ENCODE measurements at places on chromosomes 2 and 18.

- no peak for DNase-seq
These were observed 12.4 kb downstream of the IL37 start for GRCh38 chr2:112923237-112923966.

GRCh38 chr2:666441-666840, 10.8 kb downstream of the TMEM18 start:
- no peak for DNase-seq

GRCh38 chr18:23107718-23108117, 27.6 kb upstream of the CABLES1 start:
- DNase-seq = no peak

GRCh38 chr2:50313656-50314055, 718.3 kb downstream of the NRXN1 start:
- no peak for DNase-seq

GRCh38 chr2:178870703-178871102, 63.5 kb upstream of the TTN start:
- no peak for DNase-seq

GRCh38 chr2:162267496-162267895, 24.3 kb upstream of the FAP start:
- no peak for DNase-seq

- no peak for DNase-seq
These were observed 65.5 kb downstream of the SOWAHC start for GRCh38 chr2:109679626-109680025.

DNA sequence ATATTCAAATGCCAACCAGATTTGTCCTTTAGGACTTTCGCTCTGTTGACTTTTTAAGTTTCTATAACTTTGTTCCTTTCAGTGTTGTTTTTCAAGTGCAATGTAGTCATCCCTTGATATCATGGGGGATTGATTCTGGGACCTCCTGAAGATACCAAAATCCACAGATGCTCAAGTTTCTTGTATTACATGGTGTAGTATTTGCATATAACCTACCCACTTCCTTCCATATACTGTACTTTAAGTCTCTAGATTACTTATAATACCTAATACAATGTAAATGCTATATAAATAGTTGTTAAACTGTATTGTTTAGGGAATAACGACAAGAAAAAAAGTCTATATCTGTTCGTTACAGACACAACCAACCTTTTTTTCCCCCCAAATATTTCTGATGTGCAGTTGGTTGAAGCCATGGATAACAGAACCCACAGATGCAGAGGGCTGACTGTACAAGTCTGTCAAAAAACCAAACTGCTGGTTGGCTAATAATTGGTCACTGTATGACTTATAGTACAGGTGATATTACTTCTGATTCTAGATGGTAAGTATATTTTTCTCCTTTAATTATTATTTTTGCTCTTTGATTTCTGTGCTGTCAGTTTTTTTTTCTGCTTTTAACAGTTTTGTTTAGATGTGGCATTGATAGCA, 201.7 kb upstream of the STON1 start:
- DNase-seq = no peak

GRCh38 chr2:111918383-111918806, 20.0 kb downstream of the MERTK start:
- DNase-seq = no peak

DNA sequence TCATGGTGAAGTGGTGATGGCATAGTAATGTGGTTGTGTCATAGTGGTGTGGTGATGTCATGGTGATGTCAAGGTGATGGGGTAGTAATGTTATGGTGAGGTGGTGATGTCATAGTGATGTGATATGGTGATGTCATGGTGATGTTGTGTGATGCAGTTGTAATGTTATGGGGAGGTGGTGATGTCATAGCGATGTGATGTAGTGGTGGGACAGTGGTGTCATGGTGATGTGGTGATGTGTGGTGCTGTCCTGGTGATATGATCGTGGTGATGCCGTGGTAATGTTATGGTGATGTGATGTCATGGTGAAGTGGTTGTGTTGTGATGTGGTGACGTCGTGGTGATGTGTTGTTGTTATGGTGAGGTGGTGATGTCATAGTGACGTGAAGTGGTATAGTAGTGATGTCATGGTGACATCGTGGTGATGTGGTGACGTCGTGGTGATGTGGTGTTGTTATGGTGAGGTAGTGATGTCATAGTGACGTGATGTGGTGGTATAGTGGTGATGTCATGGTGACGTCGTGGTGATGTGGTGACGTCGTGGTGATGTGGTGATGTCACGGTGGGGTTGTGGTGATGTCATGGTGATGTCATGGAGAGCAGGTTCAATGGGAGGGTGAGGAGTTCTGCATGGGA, 242.7 kb upstream of the MYT1L start:
- peak; percentile 5 for DNase-seq

GRCh38 chr2:234492717-234493485, 4.0 kb downstream of the ARL4C start:
- no peak for DNase-seq

DNA sequence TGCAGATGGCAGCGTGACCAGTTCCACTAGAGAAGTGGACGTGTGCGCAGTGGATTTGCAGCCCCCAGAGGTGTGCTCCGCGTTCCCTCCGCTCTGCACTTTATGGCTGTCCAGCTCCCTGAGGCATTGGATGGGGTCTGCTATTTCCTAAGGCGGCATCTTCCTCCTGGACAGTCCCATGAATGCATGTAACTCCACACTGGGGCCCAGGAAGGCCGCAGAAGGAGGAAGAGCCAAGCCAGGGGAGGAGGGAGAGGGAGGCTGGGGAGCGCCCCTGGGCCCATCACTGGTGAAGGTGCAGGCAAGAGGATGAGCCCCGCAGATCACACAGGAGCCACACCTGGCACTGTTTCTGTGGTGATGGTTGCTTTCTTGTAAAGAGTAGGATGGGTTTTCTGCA, 99.1 kb downstream of the PTGR3 start:
- no peak for DNase-seq

- DNase-seq = no peak
These were observed 49.6 kb downstream of the FRZB start for GRCh38 chr2:182816866-182817265.

- no peak for DNase-seq
These were observed 25.4 kb upstream of the MGAT5 start for GRCh38 chr2:134228493-134228903.

DNA sequence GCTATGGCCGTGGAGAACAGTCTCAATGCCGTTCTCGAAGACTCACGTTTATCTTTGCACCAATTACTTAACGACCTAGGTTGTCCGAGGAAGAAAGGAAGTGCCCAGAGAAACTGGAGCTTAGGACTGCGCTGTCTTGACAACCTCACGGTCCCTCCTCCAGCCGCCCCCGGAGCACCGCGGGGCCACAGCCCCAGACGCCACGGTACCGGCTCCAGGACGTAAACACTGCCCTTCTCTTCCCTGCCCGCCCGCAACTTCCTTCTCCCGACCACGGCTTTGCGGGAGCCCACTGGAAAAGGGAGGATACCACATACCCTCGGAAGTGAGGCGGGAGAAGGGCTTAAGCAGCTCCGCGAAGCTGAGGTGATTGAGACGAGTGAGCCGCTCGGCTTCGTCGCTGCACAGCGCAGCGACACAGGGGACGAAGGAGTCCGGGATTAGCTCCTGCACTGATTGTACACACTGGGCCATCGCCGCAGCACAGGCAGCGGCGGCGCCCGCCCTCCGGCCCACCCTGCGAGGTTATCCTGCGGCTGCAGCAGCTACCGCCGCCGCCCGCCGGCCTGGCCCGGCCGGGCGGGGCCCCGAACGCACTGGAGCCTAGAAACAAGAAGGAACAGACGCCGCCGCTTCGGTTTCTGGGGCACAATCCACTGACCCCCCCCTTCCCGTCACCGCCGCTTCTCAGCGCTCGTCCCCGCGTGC, 483 bp downstream of the TRAPPC8 start:
- peak; percentile 31 for DNase-seq

DNA sequence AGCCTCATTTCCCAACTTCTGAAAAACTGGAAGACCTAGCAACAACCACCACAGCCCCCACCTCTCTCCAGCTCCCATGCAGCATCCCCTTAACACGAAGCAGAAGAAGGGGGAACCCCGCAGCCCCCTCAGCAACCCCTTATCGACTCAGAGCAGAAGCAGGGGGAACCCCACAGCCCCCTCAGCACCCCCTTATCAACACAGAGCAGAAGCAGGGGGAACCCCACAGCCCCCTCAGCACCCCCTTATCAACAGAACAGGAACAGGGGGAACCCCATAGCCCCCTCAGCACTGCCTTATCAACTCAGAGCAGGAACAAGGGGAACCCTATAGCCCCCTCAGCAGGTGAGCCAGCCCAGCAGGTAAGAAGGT, 6.7 kb downstream of the SLC66A2 start:
- DNase-seq = peak; percentile 84

DNA sequence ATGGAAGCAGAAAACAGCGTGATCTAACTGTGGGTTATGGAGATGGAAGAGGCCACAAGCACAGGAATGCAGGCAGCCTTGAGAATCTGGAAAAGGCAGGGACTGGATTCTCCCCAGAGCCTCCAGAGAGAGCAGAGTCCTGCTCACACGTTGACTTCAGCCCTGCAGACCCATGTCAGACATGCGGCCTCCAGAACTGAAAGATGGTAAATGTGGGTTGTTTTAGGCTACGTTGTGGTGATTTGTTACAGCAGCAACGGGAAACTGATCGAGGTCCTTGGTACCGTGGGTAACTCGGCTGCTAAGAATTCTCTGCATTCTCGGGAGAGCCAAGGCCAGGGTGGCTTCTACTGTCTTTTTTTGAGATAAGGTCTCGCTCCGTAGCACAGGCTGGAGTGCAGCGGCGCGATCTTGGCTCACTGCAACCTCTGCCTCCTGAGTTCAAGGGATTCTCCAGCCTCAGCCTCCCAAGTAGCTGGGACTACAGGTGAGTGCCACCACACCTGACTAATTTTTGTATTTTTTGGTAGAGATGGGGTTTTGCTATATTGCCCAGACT, 97.1 kb downstream of the ACKR3 start:
- no peak for DNase-seq

- DNase-seq = no peak
These were observed 48.9 kb upstream of the MYL1 start for GRCh38 chr2:210363876-210364275.

GRCh38 chr2:65081232-65081685, 25.0 kb downstream of the CEP68 start:
- DNase-seq = peak; percentile 92

DNA sequence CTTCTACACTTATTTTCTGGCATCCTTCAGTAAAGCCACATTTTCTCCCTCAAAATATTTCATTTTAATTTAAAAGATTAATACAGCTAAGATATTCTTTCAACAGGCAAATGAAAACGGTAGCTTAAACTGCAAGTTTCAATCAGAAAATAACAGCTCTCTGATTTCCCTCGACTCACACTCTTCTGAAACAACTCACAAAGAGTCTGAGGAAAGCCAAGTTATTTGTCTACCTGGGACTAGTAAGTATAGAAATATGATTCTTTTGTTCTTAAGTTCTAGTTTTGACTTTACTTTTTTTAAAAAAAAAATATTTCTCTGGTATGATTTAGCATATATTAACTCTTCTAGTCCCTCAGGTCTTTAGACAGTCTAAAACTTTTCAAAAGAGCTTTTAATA, 27.2 kb downstream of the CEP192 start:
- DNase-seq = no peak

GRCh38 chr2:85999061-85999831, 106.4 kb downstream of the POLR1A start:
- peak; percentile 33 for DNase-seq

- no peak for DNase-seq
These were observed 139.5 kb upstream of the NDUFV2 start for GRCh38 chr18:8962855-8963635.

DNA sequence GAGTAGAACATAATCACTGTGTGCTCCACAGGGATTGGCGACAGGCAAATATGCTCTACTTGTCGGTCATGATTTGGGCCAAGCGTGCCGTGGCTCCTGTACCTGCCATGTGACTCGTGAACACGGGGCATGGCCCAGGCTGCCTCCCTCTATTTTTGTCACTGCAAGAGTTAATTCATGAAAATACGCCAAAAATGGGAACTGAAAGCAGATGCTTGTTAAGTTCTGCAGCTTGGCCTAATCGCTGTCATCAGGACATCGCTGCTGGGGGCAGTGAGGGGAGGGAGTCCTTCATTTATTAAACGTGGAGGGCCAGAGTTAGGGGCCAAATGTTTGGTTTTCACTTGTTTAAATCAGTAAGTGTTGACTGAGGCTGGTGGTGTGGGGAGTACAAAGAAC, 177.8 kb downstream of the BCL2 start:
- DNase-seq = no peak

GRCh38 chr2:2108756-2109155, 222.3 kb downstream of the MYT1L start:
- DNase-seq = no peak

- no peak for DNase-seq
These were observed 566 bp upstream of the MRPS5 start for GRCh38 chr2:95122197-95122551.

GRCh38 chr2:194867328-194867727, 789.7 kb upstream of the SLC39A10 start:
- no peak for DNase-seq

DNA sequence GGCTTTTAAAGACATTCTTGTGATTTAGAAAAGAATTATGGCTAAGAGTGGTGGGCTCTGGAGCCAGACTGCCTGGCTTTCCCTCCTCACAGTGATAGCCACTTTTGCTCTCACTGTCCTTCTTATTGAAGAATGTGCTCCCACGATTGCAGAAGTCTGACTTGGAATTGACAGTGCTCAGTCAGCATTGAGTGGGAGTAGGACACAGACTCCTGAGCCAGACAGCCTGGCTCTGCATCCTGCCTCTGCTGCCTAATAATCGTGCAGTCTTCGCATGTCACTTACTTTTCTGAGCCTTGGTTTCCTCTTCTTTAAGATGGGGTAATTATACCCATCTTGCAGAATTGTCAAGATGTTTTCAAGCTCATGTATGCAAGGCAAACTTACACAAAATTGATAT, 23.3 kb downstream of the SPATS2L start:
- no peak for DNase-seq

GRCh38 chr2:54850171-54851122, 127.0 kb downstream of the EML6 start:
- no peak for DNase-seq

DNA sequence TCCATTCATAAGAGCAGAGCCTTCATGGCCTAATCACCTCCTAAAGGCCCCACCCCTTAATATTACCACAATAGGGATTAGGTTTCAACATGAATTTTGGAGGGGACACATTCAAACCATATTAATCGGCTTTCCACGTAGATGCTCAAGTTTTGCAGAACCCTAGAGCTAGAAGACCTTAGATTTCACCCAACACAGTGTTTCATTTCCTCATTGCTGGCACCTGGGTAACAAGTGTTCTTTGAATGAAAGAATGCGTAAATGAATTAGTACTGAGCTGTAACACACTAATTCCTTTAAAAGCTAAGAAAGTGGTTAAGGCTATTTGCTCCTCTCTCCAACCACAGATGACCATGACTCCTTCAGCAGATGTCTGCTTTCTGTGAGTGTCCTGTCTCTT, 252.5 kb downstream of the SMAD2 start:
- DNase-seq = no peak
